ENCODE measurements at places on chromosomes 2 and 18. TPM values are rescaled to one million over a fixed set of nuclear protein-coding genes. Genes with fewer than 3 reads are reported as not detected.

DNA sequence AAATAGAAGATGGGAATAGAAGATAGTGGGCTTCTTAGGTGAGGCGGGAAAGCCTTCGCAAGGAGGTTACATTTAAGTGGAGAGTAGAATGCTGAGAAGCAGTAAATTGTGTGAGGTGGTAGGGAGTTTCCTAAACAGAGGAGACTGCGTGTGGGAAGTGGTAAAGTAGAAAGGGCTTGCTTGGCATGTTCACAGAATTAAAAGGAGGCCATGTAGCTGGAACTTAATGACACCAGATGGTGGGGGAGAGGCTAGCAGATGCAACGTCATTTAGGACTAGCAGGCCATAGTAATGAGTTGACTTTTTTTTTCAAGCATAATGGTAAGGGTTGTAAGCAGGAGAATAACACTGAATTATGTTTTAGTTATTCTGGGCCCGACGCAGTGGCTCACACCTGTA lies 13.0 kb upstream of the RTN4 start:
- DNase-seq, result no peak

ANKRD30B gene
- not detected for total RNA-seq

OSBPL6 gene
- total RNA-seq, result 1.6 TPM

POTEJ gene
- total RNA-seq, result not detected

DNA sequence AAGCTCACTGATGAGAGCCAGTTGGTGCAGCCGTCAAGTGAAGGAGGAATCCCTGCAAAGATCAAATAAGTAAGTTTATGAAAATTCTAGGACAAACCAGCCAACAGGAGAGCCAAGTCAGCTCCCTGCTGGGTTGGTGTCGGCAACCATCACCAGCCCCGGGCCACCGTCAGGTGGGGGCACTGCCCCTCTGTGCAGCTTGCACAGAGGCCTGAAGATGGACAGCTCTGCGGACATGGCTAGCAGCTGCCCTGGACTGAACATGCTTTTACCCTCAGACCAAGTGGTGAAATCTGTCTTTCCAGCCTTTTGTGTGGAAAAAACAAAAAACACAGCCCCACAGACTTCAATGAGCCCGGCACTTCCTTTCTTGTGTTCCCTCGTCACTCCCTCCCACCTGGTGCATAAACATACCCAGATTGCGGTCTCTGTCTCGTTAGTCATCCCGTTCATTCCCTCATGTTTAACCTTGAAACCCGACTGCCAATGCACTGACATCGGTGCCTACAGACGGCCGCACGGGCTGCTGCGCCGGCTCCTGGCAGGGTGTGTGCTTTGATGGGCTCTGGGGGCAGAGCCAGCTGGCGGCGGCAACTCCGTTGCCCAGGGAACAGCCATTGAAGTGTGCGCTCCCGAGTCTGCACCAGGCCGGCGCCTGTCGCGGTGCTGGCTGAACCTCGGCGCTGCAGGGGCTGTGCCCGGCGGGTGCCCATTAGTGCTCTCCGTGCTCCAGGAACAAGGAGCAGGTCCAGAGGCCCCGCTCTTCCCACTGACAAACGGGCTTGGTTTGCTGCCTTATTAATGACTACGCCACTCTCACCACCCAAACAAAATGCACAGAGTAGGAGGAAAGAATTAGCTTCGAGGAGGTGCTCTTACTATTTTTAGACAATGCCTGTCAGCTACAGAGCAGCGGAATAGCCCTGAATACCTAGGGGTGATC lies 95.3 kb downstream of the EIPR1 start:
- DNase-seq, result no peak

DNA sequence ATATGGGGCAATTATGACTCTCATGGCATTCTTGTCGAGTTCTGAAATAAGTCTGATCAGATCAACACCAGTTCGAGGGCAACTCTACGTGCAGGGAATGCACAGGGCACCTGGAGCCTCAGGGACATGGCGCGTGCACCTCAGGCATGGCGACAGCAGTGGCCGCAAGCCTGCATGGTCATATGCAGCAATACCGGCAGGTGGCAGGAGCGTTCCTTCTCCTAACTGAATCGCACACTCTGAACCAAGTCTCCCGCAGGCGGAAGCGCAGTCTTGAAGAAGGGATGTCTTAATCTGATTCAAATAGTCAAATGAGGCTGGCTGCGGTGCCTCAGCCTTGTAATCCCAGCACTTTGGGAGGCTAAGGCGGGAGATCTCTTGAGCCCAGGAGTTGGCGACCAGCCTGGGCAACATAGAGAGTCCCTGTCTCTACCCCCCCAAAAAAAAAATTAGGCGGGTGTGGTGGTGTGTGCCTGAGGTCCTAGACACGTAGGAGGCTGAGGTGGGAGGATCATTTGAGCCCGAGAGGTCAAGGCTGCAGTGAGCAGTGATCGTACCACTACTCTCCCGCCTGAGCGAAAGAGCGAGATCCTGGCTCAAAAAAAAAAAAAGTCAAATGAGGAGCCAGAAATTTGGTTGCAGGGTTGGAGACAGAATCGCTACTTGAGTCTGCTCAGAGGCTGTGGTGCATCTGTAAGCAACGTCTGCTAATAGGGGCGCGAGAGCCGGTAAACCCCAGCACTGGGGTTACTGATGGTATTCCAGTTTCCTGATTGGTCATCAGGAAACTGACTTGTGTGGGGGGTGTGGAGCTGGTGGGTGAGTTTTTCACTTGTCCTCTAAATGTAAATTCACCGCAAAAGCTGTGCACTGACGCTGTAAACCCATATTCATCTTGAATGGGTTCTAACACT lies 28.8 kb downstream of the FHL2 start:
- DNase-seq, result peak; percentile 75

PIK3C3 gene
- total RNA-seq, result 50.7 TPM

DNA sequence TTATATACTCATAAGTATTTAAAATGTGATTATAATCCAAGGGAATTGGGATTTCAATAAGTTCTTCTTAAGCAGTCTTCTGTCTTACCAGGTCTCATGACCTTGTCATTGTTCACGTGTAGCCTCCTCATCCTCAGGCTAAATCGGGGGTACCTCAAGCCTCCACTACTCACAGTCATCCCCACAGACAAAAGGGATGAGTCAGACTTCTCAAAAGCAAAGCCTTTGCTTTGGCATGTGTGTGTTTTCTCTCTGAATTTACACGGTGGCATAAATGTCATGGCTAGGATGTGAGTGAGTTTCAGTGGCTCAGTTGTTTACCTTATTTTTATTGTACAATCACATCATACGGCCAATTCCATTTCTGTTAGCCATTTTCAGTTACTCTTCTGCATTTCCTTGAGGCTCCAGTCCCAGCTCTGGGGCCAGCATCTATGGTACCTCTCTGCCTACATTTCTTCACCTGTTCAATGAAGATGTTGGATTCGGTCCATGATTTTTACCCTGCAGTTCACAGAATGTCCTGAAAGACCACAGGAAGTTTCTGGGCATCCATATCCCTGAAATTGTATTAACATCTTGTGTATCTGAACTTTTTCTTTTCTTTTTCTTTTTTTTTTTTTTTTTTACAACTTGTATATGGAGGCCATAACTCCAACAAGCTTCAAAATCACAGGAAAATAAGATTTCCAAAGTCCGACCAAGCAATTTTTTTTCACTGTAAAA lies 195.3 kb downstream of the FHOD3 start:
- no peak for DNase-seq
